NCI-H1436 treated with DMSO at 0.1 percent for 48 hours (cell line): ENCODE measurements at places on chromosomes 11 and 22.

DNA sequence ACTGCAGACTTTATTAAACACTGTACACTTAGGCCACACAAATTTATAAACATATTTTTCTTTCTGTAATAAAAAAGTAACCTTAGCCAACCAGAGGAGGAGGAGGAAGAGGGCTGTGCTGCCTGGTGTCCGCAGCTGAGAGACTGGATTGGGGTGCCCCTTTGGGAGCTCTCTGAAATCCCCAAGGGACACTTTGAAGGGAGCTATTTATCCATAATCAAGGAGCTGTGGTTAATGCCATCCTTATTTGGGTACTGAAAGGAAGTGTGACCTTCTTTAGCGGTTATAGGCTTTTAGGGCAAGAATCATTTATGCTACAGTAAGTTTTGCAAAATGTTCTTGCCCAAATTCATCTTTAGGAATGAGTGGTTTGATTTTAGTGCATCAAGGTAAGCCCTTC is 125.8 kb downstream of the RASSF10 start:
- no peak for DNase-seq

GRCh38 chr11:64062185-64063039 is 26.7 kb downstream of the FLRT1 start:
- no peak for DNase-seq

DNA sequence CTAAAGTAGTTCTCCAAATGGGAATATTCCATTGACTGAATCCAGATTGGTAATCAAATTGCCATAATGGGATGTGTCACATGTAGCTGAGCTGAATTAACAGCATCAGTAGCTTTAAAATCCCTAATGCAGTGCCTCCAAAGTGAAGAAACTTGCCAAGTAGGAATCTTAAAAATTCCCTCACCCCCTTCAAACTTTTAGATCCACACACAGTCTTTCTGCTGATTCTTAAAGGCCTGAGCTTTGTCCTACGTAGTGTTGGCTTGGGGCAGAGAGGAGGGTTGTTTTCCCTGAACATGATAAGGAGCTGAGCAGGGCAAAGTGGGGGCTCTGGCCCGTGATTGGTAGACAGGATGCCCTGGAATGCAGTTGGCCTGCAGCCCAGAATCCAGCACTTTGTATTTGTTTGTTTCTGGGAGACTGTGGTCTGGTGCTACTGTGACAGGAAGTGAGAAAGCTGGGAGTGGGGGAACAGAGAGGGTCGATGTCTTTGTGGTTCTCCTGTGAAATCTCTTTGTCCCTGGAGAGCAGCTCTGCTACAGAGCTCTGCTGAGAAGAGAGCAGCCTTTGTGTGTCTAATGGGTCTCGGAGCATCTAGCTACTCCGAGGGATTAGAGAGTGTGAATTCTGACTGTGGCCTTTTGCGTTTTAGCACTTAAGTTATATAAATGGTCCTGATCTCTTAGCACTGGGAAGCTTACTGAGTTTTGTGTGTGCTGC is 16.9 kb downstream of the CTNND1 start:
- DNase-seq, result no peak

DNA sequence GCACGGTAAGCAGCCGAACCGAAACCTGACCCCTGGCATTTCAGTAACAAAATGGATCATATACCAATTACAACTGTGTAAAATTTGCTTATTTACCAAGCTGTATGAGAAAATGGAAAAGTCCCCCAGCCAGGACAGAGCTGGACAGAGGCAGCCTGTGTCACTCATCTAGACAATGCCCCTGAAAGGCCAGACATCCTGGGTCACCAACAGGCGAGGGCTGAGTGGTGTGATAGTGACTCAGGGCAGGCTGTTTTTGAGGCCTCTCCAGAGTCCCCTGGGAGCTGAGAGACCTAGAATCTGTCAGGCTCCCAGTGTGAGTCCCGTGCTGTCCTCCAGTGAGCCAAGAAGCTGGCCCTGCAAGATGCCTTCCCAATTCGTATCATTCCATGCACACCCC is 680.4 kb downstream of the TBC1D22A start:
- no peak for DNase-seq

DNA sequence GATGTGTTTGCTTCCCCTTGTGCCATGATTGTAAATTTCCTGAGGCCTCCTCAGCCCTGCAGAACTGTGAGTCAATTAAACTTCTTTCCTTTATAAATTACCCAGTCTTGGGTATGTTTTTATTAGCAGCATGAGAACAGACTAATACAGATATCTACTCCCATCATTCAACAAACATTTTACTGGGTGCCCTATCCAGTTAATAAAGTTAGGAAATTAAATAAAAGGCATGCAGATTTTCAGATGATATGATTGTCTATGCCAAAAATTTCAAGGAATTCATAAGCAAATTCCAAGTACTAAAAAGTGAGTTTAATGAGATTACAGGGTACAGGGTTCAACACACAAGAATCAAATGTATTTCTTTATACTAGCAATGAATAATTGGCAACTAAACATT is 33.5 kb upstream of the LIN7C start:
- no peak for DNase-seq

- DNase-seq, result no peak
Observed at GRCh38 chr11:123822032-123822431, 15.9 kb upstream of the OR6M1 start.

GRCh38 chr11:100922121-100922520 is 207.5 kb downstream of the PGR start:
- no peak for DNase-seq

GRCh38 chr11:133163463-133164419 is 368.6 kb downstream of the OPCML start:
- DNase-seq, result no peak

GRCh38 chr22:48929276-48929790 is 898.3 kb downstream of the BRD1 start:
- no peak for DNase-seq

GRCh38 chr11:95584180-95584579 is 205.4 kb downstream of the FAM76B start:
- DNase-seq, result no peak

- DNase-seq, result no peak
Observed at GRCh38 chr11:100329352-100329751, 357.7 kb upstream of the ARHGAP42 start.

DNA sequence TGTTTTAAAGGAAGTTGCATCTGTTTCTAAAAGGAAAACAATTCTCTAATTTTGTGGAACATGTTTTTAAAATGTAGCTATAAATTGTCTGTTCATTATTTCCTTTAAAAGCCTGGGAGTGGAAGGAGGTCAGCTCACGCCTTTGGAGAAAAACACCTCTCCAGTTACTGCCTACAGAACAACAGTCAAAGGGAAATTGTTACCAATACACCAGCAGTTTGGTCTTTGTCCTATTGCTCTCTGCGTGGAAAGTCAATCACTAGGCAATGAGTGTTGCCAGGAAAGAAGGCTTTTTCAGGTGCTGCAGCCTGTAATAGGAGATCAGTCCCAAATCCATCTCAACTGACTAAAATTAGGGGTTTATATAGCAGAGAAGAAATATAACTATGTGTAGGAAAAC is 22.2 kb downstream of the SVIP start:
- no peak for DNase-seq

- no peak for DNase-seq
Observed at GRCh38 chr11:12343526-12343925, 33.8 kb upstream of the PARVA start.

DNA sequence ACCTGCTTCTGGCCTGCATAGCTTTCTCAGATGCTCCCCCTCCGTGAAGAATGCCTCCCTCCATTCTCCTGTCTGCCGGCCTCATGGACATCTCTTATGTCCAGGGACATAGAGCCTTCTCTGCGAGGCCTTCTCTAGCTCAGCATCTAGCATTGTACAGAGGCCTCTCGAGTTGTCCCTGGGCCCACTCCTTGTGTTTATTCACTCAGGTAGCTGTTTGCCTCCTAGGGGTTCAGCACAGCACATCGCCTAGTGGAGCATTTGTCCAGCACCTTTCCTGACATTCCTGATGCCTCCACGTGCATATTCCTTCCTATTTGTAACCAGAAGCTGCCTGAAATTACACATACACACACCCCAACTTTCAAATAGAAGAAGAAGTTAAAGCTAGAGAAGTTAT is 101.3 kb downstream of the TBC1D22A start:
- DNase-seq, result no peak

DNA sequence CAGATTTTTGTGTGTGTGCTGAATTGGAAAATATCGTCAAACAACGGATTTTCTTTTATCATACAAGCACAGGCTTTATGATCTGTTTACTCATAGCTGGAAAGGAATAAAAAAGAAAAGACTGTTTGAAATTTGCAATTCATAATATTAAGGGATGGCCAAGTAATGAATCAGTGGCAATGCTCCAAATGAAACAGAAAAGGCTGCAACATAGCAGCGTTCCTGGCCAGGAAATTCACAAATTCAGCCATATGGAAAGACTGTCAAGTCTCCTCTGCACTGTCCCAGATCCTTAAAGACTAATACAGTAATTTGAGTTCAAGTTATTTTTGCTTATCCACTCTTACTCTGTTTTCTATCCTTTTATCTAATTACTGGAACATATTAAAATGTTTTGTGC is 98.2 kb downstream of the MSANTD4 start:
- DNase-seq, result no peak

DNA sequence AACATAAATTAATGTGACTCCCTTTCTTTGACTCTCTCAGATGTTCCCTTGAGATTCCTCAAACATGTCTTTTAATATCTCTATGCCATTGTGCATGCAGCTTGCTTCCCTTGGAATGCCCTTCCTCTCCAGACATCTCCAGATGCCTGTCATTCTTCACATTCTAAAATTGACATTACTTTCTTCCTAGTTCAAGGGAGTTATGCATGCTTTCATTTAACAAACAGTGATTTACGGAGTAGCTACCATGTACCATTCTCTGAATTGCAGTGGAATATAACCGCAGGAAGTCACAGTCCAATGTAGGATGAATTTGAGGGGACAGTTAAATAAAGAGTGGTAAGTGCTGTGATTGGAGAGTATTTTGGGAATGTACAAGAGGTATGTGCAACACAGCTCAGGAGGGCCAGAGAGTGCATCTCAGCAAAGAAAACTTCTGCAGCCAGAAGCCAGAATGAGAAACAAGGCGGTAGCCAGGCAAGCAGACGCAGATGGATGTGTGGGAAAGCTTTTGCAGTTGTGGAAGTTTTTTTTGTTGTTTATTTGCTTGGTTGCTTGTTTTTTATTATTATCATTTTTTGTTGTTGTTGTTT is 18.7 kb downstream of the MMP10 start:
- no peak for DNase-seq

GRCh38 chr22:26658161-26658560 is 773 bp downstream of the MIAT start:
- no peak for DNase-seq

- no peak for DNase-seq
Observed at GRCh38 chr11:17013548-17014320, 480 bp downstream of the PLEKHA7 start.

- DNase-seq, result no peak
Observed at GRCh38 chr11:126720539-126721235, 279.9 kb downstream of the KIRREL3 start.

DNA sequence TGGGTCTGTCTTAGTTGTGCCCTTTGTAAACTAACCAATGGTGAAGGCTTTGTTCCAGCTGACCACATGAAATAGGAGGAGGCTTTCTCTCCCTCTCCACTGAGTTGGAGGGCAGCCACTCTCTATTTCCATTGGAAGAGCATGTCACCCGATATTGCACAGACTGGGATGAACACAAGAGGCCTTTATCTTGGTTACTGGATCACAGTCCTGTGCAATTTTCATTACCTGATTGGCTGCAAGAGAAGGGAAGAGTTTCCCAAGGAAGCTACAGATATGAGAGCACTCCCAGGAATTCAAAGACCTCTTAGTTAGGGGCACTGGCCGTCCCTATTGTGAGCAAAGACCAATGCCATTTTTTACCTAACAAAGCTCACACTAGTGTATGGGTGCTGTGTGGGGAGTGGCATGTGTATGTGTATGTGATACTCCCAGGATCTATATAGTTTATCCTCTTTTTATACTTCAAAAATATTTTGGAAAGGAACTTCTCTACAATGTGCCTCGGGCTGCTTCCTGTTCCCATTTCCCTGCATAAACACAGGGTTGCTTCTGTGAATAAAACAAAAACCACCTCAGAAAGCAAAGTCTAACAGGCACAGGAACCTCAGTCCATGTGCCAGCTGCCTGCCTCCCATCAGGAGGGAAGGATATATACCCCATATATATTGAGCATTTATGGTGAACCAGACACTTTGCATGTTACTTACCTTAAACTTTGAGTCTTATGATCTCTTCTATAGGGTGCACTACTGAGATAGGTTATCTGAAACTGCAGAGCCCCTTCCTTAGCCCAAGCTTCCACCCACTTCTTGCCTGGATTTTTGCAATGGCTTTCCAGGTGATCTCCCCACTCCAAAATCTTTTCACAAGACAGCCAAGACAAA is 126.5 kb downstream of the RASSF10 start:
- no peak for DNase-seq

DNA sequence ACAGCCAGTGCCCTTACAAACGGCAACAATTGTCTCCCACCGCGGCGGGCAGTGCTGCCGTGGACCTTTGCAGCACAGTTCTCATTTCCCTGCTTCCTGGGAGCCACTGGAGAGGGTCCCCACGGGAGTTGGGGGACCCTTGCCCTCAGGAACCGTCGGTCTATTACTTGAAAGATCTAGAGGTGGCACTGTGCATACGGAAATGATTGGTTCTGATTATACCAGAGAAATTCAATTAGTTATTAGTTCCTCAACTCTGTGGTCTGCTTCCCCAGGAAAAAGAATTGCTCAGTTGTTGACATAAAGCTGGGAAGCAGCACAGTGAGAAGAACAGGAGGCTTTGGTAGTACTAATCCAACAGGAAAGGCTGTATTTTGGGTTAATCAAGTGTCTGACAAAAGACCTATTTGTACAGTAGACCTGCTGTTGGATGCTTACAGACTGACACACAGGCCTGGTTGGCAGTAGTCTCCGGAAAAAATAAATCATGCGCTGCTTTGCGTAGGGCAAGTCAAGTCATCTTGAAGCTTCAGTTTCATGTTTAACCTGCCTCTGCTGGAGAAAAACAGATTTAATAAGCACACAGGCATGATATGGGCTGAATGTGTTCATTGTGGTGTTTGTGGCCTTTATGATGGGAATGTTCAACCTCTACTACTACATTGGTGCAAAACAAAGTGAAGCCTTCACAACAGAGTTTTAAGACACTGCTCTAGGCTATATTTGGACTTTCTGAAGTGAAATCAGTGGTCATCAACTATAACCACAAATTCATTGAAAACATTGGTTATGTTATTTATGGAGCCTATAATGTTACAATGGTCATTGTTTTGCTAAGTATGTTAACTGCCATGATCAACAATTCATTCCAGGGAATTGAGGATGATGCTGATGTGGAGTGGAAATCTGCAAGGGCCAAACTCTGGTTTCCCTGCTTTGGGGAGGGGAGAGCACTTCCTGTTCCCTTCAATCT is 54.6 kb upstream of the SC5D start:
- no peak for DNase-seq

DNA sequence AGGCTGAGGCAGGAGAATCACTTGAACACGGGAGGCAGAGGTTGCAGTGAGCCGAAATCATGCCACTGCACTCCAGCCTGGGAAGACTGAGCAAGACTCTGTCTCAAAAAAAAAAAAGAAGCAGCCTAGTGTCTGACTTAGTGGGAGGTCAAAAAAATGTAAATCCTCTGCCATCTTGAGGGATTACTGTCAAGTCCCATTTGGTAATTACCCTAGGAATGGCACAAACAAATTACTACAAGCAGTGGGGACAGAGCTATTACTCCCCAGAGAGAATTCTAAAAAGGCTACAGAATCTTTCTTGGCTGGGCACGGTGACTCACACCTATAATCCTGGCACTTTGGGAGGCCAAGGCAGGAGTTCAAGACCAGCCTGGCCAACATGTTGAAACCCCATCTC is 3.8 kb downstream of the SERPING1 start:
- DNase-seq, result no peak

GRCh38 chr22:48782811-48783511 is 1044.7 kb downstream of the BRD1 start:
- no peak for DNase-seq
